ENCODE measurements at places on chromosomes 1 and 21.

DNA sequence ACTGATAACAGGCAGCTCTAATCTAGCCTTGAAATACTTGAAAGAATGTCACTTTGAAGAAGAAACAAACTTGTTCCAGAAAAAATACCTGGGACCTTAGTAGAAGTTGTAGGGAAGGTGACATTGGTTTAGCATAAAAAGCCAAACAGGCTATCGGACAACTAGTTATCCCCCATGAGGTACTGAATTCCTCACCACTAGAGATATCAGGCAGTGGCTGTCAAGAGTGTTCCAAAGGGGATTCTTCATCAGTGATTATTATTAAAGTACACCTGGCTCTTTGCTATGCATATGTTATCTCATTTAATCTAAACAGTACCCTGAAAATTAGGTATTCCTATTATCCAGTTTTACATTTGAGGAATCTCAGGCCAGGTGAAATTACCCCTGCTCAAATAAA lies 13.1 kb upstream of the HMGN2 start:
- DNase-seq = no peak

DNA sequence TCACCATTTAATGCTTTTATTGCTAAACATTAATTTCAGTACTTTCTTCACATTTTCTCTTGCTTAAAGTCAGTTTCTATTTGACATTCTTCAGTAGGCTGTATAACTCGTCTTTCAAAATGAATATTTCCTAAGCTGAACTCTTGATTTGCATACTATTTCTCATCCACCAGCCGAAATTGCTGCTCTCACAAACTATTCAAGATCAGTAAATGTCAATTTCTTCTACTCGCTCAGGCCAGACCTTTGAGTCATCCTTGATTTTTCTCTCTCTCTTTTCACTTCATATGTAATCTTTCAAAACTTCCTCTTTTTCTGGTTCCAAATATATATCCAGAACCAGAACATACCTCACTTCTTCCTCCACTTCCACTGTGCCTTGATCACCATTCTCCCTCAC lies 990.0 kb downstream of the KCNT2 start:
- no peak for DNase-seq

DNA sequence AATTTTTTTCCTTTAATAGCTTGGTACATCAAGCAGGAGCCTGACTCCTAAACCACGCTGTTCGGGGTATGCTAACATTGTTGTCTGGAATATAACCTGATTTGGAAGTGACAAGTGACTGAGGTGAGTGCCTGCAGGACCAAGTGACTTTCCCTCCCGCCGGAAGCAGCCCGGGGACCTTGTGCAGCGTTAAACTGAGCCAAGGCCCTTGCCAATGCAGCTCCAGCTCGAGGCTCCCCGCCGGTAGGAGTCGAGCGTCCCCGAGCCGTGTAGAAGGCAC lies 716 bp upstream of the MTARC1 start:
- DNase-seq = no peak

- DNase-seq = no peak
Observed at GRCh38 chr1:52559875-52560274, 7.0 kb upstream of the TUT4 start.

Measured in activated gamma-delta T cell treated with Interleukin-2 at 50 U/mL for 16 hours (primary cell).